ENCODE measurements at places on chromosomes 5 and 9.

GRCh38 chr9:100401042-100401441 lies 25.9 kb upstream of the MSANTD3 start:
- DNase-seq = no peak

DNA sequence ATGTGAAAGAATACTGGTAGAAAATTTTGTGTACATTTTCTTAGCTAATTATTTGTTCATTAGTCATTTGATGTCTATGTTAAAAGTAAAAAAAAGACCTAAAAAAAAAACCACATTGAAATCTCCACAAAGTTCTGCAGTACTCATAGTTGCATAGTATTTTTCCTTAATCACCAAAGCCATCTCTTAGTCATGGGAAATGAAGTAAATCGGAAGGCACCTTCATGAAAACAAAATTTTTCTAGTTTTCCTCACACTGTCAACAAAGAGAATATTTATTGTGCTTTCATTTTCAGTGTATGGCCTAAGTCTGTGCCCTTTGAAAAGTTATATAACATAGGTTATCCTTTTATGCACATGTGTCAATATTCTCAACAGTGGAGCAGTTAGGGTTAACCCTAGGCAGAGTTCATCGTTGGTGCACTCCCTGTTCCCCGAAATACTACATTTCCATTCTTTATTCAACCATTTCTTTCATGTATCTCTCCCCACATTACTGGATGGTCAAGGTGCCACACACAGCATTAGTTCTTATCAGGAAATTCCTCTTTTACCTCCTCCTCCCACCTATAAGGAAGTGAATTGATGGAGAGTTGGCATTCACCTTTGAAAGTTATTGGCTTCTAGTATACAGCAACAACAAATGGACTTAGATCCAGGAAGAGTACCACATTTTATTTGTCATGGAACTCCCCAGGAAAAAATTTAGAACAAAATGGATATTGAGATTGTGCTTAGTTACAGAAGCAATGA lies 93.1 kb downstream of the NUDT12 start:
- no peak for DNase-seq

DNA sequence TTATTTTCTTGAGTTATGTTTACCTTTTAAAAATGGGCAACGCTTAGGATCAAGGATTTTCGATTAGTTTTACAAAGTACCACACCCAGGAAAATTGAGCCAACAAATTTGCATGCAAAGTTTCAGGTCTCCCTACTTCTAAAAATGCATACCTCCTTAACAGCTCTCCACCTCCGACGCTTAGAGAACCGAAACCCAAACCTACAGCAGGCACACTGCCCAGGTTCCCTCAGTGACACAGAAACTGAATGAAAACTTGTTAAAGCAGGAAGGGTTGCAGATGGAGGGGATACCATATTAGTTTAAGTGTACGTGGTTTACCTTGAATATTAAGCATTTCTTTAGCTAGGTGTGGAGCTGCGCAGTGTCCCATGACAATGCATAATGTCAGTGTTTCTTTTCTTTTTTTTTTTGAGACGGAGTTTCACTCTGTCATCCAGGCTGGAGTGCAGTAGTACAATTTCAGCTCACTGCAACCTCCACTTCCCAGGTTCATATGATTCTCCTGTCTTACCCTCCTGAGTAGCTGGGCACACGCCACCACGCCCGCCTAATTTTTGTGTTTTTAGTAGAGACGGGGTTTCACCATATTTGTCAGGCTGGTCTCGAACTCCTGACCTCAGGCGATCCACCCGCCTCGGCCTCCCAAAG lies 1.6 kb upstream of the SUB1 start:
- no peak for DNase-seq

DNA sequence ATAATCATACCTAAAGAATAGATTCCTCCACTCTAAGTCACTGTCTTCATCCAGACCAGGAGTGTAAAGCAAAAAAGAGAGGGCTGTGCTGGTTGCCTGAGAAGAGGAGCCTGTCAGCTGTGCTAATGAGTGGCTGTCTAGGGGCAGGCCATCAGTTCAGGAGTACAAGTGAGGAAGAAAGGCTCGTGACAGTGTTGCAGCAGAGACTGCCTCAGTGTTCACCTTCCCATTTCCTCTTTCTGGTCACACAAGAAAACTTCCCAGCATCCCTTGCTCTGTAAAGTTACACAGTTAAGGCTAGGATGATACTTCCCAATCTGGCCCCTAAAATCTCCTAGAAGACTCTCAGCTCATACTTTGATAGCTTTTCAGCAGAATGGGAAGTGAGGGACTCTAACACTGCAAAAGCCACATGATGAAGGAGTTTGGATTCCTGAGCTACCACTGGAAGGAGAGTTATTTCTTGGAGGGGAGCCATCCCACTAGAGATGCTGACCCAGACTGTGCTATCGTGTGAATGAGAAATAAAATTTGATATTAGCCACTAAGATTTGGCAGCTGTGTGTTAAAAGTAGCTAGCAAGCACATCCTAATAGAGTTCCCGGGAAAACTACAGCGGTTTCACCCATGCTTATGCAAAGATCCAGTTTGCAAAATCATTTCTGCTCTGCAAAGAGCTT lies 67.1 kb downstream of the ADAMTS12 start:
- no peak for DNase-seq

DNA sequence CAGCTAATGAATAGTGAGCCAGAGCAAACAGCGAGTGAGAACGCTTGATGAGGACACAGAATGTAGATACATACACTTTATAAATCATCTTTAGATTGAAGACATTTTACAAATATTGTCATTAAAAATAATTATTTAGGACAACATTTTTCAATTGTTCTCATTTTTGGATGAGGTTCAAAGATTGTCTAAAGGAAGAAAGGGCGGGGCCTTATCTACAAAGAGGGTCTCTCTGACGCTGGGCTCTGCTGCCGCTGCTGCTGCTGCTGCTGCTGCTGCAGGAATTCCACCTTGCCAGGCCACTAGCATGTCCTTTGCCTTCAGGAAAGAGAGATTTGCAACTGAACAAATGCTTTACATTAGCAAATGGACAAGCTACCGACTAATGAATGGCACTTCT lies 220.7 kb upstream of the TMEM161B start:
- DNase-seq = no peak

GRCh38 chr9:34577400-34578240 lies 11.9 kb downstream of the CNTFR start:
- no peak for DNase-seq
